ENCODE measurements at places on chromosomes 7 and 10.
A peak's percentile ranks its signal among the peaks of the same experiment; 100 is the strongest.

- peak; percentile 61 for DNase-seq
These were observed at the start of gene SRGN for GRCh38 chr10:69087590-69088470. SRGN (plus strand) TSS chr10:69088103; CDS start chr10:69088158, 55 bp downstream.

DNA sequence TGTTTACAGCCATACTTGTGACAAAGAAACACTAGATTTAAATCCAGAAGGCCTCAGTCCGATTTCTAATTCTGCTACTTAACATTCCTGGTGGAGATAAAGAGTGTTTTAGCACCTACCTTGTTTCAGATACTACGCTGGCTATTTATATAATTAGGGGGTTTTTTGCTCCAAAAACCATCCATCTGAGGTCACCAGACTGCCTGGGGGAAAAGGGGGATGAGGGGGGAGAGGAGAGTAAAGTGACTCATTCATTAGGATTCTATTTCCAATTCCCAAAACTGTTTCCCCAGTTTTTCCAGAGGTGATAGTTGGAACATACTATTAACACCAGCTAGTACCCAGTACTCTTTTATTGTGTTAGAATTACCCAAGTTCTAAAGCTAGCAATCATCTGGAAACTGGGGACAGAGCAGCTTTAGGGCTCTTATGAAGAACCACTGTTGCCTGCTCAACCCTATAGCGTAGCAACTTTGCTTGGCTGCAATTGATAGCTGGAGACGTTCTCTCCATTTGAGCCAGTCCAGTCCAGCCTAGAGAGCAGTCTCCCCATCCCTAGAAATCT, 6.6 kb downstream of the GCC1 start:
- no peak for DNase-seq

GRCh38 chr7:29281782-29282541, 87.4 kb downstream of the CHN2 start:
- DNase-seq: no peak

DNA sequence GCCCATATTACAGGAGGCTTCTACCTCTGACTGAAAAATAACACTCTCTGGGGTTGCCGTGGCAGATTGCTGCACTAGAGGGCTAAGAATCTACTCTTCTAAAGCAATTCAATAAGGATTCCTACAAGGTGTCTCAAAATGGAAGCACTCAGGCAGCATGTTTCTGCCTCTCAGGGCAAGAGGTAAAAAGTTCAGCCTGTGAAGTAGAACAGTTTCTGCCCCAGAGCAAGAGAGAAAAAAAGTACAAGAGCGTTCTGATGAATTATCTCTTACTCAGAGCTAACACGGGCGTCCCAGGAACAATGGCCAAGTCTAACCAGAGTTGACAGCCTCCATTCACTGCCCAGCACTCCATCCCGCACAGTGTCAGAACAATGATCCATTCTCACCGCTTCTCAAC, 71.3 kb upstream of the TES start:
- DNase-seq: no peak

DNA sequence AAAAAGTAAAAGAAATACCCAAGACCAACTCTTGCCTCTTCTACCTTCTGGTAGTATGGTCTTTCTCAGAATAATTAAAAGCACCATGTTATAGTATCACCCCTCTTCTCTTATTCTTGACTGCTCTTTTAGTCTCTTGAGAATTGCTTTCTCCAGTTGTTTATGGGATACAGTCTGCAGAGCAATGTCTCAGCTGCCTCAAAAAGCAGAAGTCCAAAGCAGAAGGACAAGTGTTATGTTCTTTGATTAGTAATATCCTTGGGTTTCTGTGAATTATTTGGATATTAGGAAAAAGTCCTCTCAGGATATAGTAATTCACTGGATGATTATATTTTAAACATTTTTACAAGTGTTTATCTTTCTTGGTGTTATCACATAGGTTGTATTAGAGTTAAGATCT, 7.4 kb downstream of the TAS2R41 start:
- no peak for DNase-seq

- peak; percentile 52 for DNase-seq
These were observed 115.5 kb upstream of the GNAI1 start for GRCh38 chr7:80018941-80019808.

- DNase-seq: no peak
These were observed 82.3 kb downstream of the ADK start for GRCh38 chr10:74233281-74233680.

DNA sequence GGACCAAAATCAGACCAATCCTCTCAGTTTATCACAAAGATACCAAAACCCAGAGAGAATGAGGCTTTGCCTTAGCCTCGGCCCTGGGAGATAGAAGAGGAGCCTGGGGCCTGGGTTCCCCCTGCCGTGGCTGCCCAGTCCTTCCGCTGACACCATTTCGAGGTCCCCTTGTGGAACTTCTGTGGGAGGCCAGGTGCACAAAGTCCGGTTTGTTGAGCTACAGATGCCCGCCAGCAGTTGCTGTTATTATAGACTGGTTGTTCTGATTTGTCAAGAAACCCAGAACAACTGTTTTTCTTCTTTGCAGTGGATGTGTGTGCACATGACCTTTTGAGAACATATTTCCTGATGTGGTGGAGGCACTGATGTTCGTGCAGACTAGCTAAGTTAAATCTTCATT, 47.6 kb downstream of the CUX1 start:
- no peak for DNase-seq

DNA sequence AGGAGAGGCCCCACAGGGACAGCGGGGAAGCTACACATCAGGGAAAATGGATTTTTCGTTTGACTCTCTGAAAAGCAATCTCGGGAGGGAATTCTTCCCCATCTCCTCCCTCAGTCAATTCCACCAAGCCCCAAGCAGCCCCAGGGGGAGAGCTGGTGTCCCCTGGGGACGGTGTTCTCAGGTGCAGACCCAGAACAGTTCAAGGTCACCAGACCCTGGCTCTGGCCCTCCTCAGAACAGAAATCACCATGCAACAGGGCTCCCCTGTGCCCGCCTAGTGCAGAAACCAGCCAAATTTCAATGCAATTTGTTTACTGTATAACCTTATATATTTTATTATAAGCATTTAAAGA, 34.1 kb downstream of the GSDME start:
- no peak for DNase-seq

DNA sequence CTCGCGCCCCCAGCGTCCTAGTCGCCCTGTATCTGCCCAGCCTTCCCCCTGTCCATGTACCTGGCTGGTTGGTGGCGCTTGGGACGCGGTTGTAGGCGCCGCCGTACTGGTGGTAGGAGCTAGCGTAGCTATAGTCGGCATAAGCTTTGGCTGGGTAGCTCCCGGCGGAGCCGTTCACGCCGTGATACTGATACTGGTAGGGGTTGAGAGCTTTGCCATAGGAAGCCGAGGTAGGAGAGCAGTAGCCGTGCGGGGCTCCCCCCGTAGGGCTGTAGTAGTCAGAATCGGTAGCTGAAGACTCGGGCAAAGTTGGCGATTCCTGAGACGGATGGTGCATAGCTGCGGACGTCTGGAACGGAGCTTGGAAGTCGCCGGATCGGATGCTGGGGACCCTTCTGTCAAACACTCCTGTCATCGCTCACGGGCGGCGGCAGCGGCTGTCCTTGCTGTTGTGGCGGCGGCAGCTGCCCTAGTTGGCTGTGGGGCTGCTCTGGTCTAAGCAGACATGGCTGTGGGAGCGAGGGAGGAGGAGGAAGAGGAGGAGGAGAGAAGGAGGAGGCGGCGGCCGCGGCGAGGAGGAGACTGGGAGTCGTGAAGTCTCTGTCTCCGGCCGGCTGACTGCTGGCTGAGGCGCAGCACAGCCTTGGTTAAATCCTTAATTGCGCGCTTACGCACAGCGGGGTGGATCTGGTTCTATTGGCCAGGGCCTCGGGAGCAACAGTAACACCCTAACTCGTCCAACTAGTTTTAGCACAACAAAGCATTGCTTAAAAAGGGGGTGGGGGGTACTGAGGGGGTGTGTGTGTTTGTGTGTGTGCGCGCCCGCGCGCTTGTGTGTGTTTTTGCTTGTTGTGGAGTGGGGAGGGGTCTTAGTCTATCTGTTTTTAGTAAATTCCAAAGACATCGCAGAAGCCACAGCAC, at the start of gene DLX5:
Gene DLX5 (minus strand): TSS at position 623 of the 921 bp plus-strand sequence. CDS start 208 bp downstream, at position 415.
- no peak for DNase-seq
